ENCODE measurements at places on chromosomes 5 and 9. TPM values are rescaled to one million over a fixed set of nuclear protein-coding genes. Genes with fewer than 3 reads are reported as not detected.

Gene KLHL3
- total RNA-seq: 22.5 TPM

Gene BRINP1
- total RNA-seq: not detected

Gene NKD2
- total RNA-seq: not detected

Gene LHX3
- not detected for total RNA-seq

Gene MZB1
- not detected for total RNA-seq

Gene SLC34A3
- not detected for total RNA-seq

Gene STKLD1
- total RNA-seq: 1.0 TPM

Gene NPR2
- 26.3 TPM for total RNA-seq

Data from tibial nerve (tissue), 4 donors.